Cerebellar nuclear complex (tissue), 1 donor: ENCODE measurements at places on chromosomes 7 and 10.
A peak's percentile ranks its signal among the peaks of the same experiment; 100 is the strongest.

- DNase-seq = no peak
These were observed 11.0 kb upstream of the CLCN1 start for GRCh38 chr7:143304938-143305337.

- DNase-seq = no peak
These were observed 62.0 kb downstream of the PAX2 start for GRCh38 chr10:100807241-100807951.

DNA sequence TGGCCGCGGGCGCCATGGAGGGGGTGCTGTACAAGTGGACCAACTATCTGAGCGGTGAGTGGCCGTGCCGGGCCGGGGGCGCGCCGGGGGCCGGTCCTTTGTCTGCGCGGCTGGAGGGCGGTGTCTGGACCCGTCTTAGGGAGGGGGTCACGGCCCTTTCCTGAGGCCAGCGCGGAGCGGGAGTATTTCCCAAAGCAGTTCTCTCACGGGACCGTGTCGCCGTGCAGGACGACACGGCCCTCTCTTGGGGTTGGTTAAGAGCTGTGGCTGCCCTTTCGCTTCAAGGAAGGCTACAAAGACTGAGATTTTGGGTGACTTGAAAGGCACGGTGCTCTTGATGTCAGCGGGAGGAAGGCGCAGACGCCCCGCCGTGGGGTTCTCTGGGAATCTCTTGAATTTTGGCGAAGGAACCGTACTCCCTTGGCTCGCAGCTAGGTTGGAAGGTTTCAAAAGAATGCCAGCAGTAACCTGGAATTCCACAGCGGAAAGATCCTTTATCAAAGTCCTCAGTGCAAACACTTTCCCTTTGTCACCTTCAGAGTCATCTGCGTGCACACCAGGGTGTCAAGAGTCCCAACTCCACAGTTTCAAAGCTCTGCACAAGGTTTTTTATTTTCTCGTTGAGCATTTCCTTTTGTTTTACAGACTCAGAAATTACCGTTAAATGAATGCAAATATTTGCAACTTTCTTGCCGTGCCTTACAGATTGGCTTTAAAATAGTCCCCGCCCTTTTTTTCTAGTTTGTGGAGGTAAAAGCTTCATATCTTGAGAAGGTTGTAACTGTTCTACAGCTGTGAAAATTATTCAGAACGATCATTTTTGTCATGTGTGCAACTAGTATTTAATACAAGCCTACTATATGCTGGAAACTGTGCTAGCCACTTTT, 780 bp downstream of the PLEKHA8 start:
- peak; percentile 20 for DNase-seq

DNA sequence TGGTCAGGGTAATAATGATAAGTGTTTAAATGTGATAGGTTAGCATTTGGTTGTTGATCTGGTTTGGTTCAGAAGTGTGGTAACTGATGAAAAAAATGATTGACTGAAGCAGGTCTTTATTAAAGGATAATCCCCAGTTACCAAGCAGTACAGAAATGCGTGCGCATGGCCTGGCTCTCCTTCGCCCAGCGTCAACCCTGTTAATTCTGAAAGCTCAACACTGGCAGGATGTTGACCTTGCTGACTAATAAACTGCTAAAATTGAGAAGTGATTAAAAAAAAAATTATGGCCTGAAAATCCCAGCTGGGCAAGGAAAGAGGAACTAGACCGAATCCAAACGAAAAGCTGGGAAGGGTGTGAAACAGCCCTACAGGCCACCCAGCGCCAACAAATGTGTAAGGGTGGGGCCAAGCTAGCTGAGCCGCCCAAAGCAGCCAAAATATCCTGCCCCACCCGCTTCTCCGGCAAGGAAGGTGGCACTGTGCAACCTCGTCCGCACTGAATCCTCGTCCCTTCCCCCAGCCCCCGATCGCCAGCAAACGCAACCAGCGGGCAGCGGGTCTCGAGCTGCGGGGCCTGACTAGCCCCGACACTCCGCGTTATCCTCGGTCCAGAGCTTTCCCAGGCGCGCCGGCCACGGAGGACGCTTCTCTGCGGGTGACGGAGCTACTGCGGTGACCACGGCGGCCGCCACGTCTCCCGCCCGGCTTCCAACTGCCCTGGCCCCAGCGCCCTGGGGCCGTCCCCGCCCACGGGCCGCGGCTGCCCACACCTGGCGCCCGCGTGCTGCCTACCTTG, 561 bp downstream of the SHTN1 start:
- DNase-seq = no peak

DNA sequence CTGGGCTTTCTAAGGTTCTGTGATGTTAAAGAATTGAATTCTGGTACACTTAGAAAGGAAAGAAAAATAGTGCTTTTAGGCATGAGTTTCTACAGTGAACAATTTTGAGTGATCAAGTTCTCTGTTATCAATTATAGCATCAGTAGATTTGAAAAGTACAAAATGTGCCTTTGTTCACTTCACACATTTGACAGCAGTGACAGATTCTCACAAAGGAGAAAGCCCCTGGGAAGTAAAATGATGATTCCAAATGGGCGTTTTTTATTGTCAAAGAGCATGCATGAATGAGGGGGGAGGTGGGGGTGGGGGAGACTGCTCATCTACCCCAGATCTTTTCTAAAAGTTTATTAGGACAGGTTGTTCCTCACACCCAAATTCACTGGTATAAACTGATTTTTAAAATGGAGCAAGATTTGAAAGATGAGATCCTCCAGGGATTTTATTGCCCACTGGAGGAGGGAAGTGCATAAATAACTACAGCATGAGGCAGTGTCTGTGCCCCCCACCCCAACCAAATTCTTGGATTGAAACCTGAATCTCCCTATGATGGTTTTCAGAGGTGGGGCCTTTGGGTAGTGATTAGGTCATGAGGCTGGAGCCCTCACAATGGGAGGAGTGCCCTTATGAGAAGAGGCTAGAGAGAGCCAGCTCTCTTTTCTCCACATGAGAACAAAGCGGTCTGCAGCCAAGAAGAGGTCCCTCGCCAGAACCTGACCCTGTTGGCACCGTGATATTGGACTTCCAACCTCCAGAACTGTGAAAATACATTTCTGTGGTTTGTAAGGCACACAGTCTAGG, 79.5 kb downstream of the AOAH start:
- no peak for DNase-seq

DNA sequence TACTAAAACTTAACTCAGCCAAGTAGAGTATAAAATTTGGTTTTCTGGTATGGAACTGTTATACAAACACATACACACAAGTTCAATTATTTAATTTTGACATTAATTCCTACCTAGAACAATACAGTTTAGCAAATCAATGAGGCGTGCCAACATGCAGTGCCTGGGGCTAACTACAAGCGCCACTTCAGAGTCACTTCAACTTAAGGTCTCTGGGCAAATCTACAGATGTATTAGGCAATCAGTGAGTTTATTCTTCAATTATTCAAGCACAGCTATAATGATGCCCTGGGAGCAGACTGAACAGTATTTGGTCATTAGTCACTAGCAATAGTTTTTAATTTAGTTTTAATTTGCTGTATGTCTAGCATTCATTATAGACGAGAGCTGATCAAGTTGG, 51.6 kb downstream of the HIBADH start:
- DNase-seq = no peak

DNA sequence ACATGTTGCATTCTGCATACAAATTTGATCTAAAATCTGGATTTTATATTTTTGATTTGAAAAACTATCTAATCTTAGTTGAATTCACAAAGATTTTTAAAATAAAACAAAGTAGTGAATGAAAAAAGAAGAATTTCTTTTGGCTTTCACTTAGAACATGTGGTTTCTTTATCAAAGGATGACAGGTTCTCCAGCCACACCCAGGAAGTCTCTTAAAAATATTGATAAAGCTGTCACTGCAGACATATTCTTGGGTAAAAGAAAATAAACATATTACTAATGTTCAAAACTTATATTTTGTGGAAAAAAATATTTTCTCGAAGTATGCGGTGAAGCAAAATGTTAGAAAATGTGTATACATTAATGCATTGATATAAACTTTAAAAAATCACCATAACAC, 44.3 kb downstream of the ARL4A start:
- no peak for DNase-seq

DNA sequence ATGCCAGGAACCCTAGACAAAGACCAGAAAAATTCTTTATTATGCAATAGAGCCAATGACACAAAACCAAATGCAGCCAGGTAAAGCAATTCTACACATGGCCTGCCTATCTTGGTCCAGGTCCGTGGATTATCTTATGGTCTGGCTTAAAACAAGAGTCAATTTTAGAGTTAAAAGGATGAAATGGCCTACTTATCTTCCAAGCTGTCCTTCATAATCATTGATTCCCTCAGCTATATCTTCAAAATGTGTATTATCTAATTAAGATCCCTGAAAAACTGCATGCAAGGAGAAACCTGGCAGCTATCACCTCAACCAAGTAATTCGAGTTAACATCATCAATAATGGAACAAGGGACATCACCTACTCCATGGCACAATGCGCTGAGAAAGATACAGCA, 479.4 kb upstream of the NRP1 start:
- no peak for DNase-seq

- no peak for DNase-seq
These were observed 36.1 kb upstream of the ADD3 start for GRCh38 chr10:109971634-109972033.

DNA sequence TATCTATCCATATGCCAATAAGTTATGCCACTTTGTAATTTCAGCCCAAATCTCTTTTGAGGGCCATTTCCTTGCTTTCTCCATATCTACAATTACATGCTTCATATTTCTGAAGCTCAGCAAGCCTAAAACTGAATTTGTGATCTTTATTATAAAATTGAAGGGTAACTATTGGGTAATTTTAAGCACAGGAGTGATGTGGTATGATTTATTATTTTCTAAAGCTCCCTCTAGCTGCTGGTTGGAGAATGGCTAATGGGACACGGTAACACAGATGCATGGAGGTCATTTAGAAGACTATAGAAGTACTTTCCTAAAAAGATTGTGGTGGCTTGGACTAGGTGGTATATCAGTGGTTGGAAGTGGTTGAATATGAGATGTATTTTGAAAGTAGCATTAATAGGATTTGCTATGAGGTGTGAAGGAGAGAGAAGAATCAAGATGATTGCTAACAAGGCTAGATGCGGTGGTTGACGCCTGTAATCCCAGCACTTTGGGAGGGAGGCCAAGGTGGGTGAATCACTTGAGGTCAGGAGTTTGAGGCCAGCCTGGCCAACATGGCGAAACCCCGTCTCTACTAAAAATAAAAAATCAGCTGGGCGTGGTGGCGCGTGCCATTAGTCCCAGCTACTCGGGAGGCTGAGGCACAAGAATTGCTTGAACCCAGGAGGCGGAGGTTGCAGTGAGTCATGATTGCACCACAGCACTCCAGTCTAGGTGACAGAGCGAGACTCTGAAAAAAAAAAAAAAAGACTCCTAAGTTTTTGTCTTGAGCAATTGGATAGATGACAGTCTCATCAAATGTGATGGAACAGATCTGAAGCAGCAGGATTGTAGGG, 13.9 kb downstream of the KLHDC10 start:
- no peak for DNase-seq

DNA sequence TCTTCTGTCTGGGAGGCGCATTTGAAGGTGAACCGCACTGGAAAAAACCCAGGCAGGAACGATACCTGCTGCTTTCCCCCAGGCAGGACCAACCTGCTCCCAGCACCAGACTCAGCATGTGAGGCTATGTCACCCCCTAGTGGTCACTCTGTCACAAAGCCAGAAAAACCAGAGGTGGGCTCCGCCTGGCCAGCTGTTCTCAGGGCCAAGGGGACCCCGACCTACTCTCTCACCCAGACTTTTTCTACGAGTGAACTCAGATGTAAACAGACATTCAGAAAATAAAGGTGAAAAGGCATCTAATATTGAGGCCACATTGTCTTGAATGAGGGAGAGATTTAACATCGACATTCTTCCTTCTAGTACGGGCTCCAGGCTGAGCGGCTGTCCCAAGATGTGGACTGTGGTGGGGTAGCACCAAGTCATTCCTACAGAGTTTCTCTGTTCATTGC, 117.3 kb downstream of the PRKAG2 start:
- DNase-seq = no peak

GRCh38 chr10:34049887-34050286, 715.4 kb upstream of the NRP1 start:
- no peak for DNase-seq

GRCh38 chr10:74824900-74825370, 1.5 kb upstream of the KAT6B start:
- DNase-seq = no peak

- no peak for DNase-seq
These were observed 2.8 kb downstream of the ASIC3 start for GRCh38 chr7:151051108-151051507.

- DNase-seq = no peak
These were observed 103.1 kb downstream of the GSAP start for GRCh38 chr7:77313085-77313484.

DNA sequence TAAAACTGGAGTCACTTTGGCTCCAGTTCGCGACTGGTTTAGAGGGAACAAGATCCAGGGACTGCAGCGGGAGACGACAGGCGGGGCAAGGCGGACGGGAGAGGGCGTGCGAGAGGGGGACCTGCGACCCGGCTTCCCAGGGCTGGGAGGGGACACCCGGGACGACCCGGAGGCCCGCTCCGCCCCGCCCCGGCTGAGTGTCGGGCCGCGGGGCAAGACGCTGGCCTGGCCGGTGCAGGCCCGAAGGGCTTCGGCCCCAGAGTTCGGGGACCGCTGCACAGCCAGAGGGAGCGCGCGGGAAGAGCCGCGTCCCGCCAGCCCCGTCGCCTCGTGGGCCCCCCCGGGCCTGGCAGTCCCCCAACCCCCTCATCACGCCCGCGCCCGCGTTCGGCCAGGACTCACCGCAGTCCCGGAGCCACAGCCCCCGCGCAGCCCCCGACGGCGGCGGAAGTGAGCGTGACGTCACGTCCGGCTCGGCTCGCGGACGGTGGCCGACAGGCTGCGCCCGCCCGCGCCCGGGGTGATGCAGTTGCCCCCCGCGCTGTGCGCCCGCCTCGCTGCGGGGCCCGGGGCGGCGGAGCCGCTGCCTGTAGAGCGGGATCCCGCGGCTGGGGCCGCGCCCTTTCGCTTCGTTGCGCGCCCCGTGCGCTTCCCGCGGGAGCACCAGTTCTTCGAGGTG, at the start of the genes TUBGCP2 and ZNF511:
Gene TUBGCP2 (minus strand): TSS at position 452 of the 679 bp plus-strand sequence. CDS start 5,931 bp downstream, outside the sequence.
Gene ZNF511 (plus strand): TSS at position 494 of the 679 bp plus-strand sequence. CDS start 30 bp downstream, at position 524.
- DNase-seq = peak; percentile 26

GRCh38 chr7:1269336-1269890, 36.7 kb downstream of the UNCX start:
- no peak for DNase-seq

- no peak for DNase-seq
These were observed 96.1 kb upstream of the ASAH2 start for GRCh38 chr10:50347394-50347802.

GRCh38 chr7:141641876-141642275, 60.1 kb downstream of the DENND11 start:
- no peak for DNase-seq

GRCh38 chr7:43694399-43694748, 34.9 kb downstream of the COA1 start:
- no peak for DNase-seq

- DNase-seq = no peak
These were observed 106.4 kb upstream of the FAM133B start for GRCh38 chr7:92696584-92696983.
